IMR-90 (cell line): ENCODE measurements at places on chromosomes 3 and 15. TPM values are rescaled to one million over a fixed set of nuclear protein-coding genes. Genes with fewer than 3 reads are reported as not detected.

DNA sequence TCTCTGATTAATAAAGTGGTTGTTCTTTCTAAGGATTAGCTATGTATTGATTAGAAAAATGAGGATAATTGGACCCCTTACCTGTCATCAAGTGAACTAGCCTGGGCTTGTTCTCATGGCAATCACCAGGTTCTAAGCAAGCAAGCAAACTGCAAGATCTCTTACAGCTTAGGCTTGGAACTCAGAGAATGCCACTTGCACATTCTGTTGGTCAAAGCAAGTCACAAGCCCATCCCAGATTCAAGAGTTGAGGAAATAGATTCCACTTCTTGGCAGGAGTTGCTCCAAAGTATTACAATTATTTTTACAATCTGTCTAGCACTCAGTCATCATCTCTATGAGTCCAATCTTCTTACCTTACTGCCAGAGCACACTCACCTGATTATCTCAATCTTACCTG, 180.3 kb downstream of the SYNPR start:
- H3K36me3 ChIP-seq: no peaks in the 10 kb centered on the region
- DNase-seq: no peak
- no peak overlapping the region for H3K4me3 ChIP-seq
- no peak overlapping the region for H3K27ac ChIP-seq
- no peaks in the 10 kb centered on the region for H3K4me1 ChIP-seq
- no peaks in the 10 kb centered on the region for H3K27me3 ChIP-seq

The FLNB gene
- total RNA-seq: 124 and 136 TPM in 2 replicates

GRCh38 chr3:117126460-117126859, 416.9 kb downstream of the TUSC7 start:
- H3K4me1 ChIP-seq: peaks cover 5% of the 10 kb centered on the region; the same call in 1 of the 2 replicates
- H3K4me3 ChIP-seq: no peak overlapping the region
- H3K27ac ChIP-seq: no peak overlapping the region
- no peak for DNase-seq

GRCh38 chr3:99084826-99085225, 183.3 kb upstream of the DCBLD2 start:
- no peak overlapping the region for H3K4me3 ChIP-seq
- DNase-seq: no peak
- peaks cover 3% of the 10 kb centered on the region for H3K27me3 ChIP-seq

DNA sequence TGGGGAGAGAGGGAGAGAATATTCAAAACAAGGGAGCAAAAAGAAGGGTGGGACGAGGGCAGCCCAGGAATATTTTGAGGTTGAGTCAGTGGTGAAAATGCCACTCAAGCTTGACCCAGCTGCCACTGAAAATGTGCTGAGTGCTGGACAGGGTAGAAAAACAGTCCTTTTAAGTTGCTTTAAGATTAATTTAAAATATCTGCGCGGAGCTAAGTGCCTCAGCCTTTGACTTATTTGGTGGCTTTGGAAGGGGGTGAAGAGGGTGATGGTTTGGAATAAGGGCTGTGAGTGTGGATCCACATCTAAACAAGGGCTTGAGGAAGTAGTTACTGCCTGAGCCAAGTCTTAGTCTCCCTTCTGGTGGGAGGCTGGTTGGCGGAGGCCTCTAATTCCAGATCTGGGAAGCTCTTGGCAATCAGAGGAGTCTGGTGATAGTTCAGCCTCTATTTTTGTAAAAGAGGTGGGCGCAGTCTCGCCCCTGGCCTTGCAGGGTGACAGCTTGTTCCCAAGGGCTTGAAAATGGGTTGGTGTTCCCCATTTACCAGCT, 280.8 kb upstream of the ROPN1 start:
- peaks cover 2% of the 10 kb centered on the region for H3K4me1 ChIP-seq
- no peaks in the 10 kb centered on the region; the same call in 1 of the 2 replicates for H3K36me3 ChIP-seq
- H3K27me3 ChIP-seq: no peaks in the 10 kb centered on the region

DNA sequence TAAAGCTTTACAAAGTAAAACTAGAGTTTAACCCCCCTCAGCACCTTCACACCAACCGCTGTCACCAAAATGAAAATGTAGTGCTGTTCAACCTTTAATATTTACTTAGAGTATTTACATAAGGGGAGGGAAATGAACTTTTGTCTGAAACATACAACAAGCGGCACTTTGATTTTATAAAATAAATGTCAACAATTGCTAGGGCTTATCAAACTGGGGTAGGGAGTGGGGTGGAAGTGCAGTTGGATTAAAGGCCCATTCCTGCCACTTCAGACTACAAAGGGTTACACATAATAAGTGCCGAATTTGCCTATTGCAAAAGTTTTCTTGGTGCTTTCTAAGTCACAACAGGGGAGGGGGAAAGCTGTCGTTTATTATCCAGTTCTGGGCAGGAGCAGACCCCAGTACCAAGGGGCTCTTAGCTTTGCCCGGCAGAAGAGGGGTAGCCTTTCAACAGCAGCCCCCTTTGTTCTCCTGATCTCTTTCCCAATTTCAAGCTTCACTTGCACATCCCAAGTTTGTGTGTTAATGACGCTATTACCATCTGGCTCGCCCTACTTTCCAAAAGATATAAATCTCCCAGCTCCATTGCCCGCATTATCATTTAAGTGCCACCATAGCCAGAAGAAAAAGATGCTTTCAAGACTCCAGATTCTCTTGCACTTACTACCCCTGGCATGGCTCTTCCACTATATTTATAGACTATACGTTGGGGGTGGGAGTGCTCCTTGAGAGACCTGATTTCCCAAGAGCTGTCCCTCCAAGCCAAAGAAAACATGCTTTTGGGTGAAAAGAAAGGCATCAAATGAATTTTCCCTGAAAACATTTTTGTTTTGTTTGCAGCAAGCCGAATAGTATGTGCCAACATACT, 17.0 kb downstream of the SOX2 start:
- no peak overlapping the region for H3K27ac ChIP-seq
- peaks cover 39% of the 10 kb centered on the region for H3K27me3 ChIP-seq
- H3K4me1 ChIP-seq: no peaks in the 10 kb centered on the region
- DNase-seq: no peak
- H3K36me3 ChIP-seq: no peaks in the 10 kb centered on the region

- H3K36me3 ChIP-seq: no peaks in the 10 kb centered on the region
- no peak overlapping the region for H3K27ac ChIP-seq
- no peaks in the 10 kb centered on the region for H3K27me3 ChIP-seq
- no peak overlapping the region for H3K4me3 ChIP-seq
- no peaks in the 10 kb centered on the region for H3K4me1 ChIP-seq
These were observed 631.0 kb downstream of the SQOR start for GRCh38 chr15:46265664-46266347.

The LMLN gene
- total RNA-seq: 3.3 and 3.9 TPM in 2 replicates

The LRRN1 gene
- total RNA-seq: under 0.01 and 0.18 TPM in 2 replicates

DNA sequence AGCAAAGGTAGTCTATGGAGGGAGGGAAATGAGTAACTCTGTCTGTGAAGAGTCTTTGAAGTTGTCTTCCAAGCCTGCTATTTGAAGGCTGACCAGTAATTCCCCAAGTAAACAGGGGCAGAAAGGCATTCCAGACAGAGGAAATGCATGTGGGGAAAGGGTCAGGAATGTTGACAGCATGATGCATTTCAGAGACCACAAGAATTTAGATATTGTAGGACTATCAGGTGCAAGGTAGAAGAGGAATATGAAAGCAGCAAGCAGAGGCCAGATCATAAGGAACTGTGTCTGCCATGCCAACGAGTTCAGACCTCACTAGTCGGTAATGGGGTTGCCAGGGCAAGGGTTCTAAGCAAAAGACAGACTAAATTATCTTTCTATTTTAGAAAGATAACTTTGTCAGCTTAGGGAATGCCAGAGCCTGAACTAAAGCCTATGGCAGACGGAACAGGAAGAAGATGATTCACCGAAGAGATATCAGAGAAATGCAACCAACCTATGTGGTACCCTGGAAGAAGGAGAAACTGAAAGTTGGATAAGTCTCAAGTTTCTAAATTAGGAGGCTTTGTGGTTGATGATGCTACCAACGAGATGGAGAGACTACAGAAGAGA, 327.0 kb upstream of the RORA start:
- no peak overlapping the region for H3K27ac ChIP-seq
- no peaks in the 10 kb centered on the region for H3K4me1 ChIP-seq
- no peaks in the 10 kb centered on the region for H3K36me3 ChIP-seq
- DNase-seq: peak; percentile 3
- no peaks in the 10 kb centered on the region for H3K27me3 ChIP-seq

GRCh38 chr3:88147261-88147660, 2.5 kb upstream of the C3orf38 start:
- H3K27me3 ChIP-seq: no peaks in the 10 kb centered on the region
- no peaks in the 10 kb centered on the region for H3K4me1 ChIP-seq
- no peak overlapping the region for H3K4me3 ChIP-seq
- no peaks in the 10 kb centered on the region for H3K36me3 ChIP-seq
- no peak for DNase-seq
- no peak overlapping the region for H3K27ac ChIP-seq

GRCh38 chr3:124773351-124774326, 43.4 kb downstream of the UMPS start:
- H3K36me3 ChIP-seq: peaks cover 14% of the 10 kb centered on the region
- peaks cover 20% of the 10 kb centered on the region for H3K4me1 ChIP-seq
- DNase-seq: no peak
- no peak overlapping the region for H3K4me3 ChIP-seq
- H3K27ac ChIP-seq: no peak overlapping the region; the same call in 1 of the 2 replicates

GRCh38 chr15:68578175-68578979, 416 bp upstream of the CORO2B start:
- H3K36me3 ChIP-seq: no peaks in the 10 kb centered on the region
- peaks cover 2% of the 10 kb centered on the region for H3K27me3 ChIP-seq
- peaks cover 7% of the 10 kb centered on the region for H3K4me1 ChIP-seq
- H3K4me3 ChIP-seq: peak overlapping the region; percentile 58
- peak overlapping the region; percentile 8; the same call in 1 of the 2 replicates for H3K27ac ChIP-seq

The DALRD3 gene
- 27.8 and 28.3 TPM in 2 replicates for total RNA-seq

GRCh38 chr3:197253238-197253947, 45.0 kb downstream of the DLG1 start:
- no peak overlapping the region for H3K4me3 ChIP-seq
- no peaks in the 10 kb centered on the region for H3K27me3 ChIP-seq
- no peaks in the 10 kb centered on the region for H3K36me3 ChIP-seq
- H3K27ac ChIP-seq: no peak overlapping the region
- no peaks in the 10 kb centered on the region for H3K4me1 ChIP-seq
- DNase-seq: no peak

- H3K27me3 ChIP-seq: no peaks in the 10 kb centered on the region
- DNase-seq: no peak
- no peaks in the 10 kb centered on the region for H3K36me3 ChIP-seq
- peaks cover 18% of the 10 kb centered on the region for H3K4me1 ChIP-seq
- H3K27ac ChIP-seq: no peak overlapping the region
These were observed 1.9 kb downstream of the STIMATE start for GRCh38 chr3:52895418-52895817.

GRCh38 chr15:57026016-57026592, 107.7 kb downstream of the TCF12 start:
- peak; percentile 57 for DNase-seq
- no peak overlapping the region for H3K27ac ChIP-seq
- peaks cover 5% of the 10 kb centered on the region for H3K4me1 ChIP-seq
- H3K4me3 ChIP-seq: no peak overlapping the region
- no peaks in the 10 kb centered on the region for H3K27me3 ChIP-seq

DNA sequence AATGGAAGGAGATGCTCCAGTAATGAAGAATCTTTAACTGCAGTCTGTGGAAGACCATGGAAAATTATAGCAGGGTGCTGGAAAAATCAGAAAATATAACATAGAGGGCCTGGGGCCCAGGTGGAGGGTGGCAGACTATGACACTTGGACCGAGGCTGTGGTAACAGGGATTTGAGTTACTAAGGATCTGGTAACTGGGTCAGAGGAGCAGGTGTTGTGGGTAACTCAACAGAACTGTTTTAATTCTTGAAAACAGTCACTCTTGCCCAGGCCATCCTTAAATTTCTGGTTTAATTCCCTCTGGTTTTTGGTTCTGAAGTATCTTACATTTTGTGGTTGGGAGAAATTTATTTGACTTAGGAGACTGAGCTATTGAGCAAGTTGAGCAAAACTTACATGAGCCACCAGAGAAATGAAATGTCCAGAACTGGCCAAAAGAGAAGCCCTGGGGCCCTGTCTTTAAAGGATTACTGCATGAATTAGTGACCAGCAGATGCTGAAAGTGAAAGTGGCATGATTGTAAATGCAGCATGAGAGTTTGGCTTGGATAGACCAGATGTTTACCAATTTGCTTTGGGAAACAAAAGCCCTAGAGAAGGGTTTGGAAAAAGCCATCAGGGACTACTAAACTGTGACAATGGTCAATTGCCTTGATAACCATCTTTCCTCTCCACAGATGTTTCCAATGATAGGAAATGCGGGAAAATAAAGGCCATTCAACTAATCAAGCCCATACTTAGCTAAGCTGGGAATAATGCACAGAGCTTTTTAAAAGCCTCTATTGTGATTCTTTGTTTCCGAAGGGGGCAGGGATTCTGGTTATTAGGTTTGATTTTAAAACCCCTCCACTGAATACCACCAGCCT, 374.9 kb upstream of the TGFBR2 start:
- peaks cover 18% of the 10 kb centered on the region for H3K4me1 ChIP-seq
- no peaks in the 10 kb centered on the region for H3K27me3 ChIP-seq
- H3K4me3 ChIP-seq: no peak overlapping the region
- peak overlapping the region; percentile 45; the same call in 1 of the 2 replicates for H3K27ac ChIP-seq
- H3K36me3 ChIP-seq: no peaks in the 10 kb centered on the region

DNA sequence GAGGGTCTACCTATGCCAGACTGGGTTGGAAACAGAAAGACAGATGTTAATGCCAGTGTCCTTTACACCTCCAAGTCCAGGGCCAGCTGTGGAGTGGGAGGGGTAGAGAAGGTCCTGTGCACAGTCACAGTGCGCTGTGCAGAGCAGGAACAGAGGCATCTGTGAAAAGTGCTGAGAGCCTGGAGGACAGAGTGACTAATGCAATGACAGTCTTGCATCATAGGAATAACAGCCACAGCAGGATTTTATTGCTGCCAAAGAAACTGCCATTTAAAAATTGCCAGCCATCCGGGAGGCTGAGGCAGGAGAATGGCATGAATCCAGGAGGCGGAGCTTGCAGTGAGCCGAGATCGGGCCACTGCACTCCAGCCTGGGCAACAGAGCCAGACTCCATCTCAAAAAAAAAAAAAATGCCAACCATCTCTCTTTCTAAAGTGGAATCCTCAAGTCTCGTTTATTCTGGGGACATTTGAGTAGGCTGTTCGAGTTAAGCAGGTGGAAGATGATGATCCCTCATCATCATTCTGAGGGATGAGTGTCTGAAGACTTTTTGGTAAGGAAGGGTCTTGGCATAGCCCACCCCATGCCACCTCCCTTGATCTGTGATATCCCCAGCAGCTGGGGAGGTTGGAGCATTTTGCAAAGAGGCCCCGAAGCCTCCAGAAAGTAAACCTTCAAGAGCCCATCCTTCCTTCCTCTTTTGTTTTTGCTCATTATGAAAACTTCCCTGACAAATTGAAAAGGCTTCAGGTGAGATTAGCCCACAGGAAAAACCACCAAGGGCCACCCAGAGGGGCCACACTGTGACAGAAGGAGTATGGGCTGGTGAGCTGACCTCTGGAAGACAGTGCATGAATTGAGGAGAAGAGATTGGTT, 7.7 kb downstream of the CCR2 start:
- no peaks in the 10 kb centered on the region for H3K36me3 ChIP-seq
- DNase-seq: no peak
- H3K27me3 ChIP-seq: peaks cover 47% of the 10 kb centered on the region
- H3K27ac ChIP-seq: no peak overlapping the region
- no peak overlapping the region for H3K4me3 ChIP-seq
